Ureter (tissue), 1 donor: ENCODE measurements at places on chromosomes 16 and 17. TPM values are rescaled to one million over a fixed set of nuclear protein-coding genes. Genes with fewer than 3 reads are reported as not detected.

DNA sequence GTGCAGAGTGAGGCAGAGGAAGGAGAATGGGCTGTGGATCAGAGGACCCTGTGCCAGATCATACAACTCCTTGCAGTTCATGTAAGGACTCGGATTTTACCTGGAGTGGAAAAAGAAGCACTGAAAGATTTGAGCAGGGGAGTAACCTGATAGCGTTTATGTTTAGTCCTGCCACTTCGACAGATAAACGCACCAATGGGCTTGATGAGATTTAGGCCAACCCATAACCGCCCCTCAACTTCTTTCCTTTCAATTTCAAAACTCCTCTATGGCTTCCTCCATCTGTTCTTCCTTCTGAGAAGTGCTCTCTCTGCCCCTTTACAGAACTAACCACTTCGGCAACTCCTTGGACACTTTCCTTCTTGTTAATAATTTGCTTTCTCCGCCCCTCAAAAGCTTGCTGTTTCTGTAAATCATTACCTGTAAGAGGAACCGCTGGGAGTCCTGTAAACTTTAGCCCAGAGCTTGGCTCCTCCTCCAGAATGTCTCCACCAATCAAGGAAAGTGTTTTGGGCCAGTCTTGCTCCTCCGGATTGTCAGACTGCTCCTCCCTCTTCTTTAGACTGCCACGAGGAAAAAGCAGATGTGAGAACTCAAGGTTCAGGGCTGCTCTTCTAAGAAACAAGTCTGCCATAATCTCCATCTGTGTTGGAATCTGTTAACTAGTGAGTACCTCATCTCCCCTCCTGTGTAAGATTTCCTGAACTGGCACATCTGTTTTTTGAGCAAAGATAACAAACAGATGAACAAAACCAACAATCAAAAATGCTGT lies at the start of gene ACSM3:
ACSM3 (plus strand) TSS at position 554 of the 772 bp plus-strand sequence. CDS start 6,021 bp downstream, outside the sequence.
- DNase-seq = peak; percentile 84

DNA sequence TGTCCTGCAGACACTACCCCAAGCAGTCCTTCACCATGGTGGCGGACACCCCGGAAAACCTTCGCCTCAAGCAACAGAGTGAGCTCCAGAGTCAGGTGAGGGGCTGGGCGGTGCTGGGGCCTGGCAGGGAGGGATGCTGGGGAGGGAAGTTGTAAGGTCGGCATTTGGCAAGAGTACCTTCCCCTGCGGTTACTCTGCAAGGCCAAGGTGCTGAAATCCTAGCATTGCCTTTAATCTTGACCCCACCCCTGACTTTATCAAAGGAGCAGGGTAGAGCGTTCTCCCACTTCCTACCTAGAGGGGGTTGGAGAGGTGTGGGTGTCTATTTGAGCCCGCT lies 20.5 kb downstream of the LASP1 start:
- no peak for DNase-seq

PIPOX gene
- total RNA-seq = 2.8 TPM

- DNase-seq = no peak
Measured at GRCh38 chr16:9107025-9107970, 15.9 kb downstream of the HAPSTR1 start.

DNA sequence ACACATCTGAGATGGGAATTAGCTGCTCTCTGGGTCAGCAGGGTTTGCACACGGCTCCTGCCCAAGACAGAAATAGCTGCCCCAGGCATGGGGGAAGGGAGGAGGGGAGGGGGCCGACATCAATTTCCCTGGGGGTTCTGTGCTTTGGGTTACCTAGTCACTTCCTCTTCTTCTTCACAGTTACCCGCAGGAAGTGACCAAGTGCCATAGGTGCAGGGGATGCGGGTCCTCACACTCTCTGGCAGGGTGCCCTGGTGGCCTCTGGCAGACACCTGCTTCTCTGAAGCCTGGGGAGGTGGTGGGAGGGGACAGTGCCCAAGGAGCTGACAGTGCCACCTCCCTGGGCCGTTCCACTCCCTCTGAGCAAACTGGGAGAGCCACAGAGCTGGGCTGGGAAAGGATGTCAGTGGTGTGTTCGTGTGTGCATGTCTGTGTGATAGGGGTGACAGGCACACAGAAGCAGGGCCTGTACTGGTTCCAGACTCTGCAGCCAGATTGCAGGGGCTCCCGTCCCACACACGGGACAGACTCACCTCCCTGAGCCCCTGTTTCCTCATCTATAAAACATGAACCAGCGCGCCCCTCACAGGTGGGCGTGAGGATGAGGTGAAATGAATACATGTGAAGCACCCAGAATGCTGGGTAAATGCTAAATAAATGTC lies 18.2 kb downstream of the SCN4A start:
- DNase-seq = no peak

GRCh38 chr16:29909391-29909790 lies 9.1 kb downstream of the ASPHD1 start:
- no peak for DNase-seq
